T-cell (primary cell): ENCODE measurements at places on chromosomes 4 and X.

- no peak for DNase-seq
Measured at GRCh38 chr4:129355516-129355915, 259.6 kb downstream of the C4orf33 start.

GRCh38 chr4:20666012-20666860 is 34.0 kb upstream of the PACRGL start:
- DNase-seq: no peak

DNA sequence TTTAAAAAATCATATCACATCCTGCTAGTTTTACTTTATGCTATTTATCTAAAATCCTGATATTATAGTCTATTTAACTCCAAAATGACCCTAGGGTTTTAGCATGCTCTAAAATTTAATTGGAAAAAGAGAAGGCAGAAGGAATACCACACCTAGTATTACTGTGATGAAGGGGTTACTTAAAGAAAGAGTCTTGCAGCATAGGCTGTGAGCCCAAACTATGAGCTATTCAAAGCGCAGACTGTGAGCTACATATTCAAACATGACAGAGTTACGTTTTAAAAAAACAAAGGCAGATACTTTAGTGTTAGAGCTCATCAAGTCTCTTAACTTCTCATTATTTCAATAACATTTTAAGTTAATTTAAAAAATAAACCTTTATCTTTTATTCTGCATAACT is 247.7 kb upstream of the ETNPPL start:
- DNase-seq: no peak

DNA sequence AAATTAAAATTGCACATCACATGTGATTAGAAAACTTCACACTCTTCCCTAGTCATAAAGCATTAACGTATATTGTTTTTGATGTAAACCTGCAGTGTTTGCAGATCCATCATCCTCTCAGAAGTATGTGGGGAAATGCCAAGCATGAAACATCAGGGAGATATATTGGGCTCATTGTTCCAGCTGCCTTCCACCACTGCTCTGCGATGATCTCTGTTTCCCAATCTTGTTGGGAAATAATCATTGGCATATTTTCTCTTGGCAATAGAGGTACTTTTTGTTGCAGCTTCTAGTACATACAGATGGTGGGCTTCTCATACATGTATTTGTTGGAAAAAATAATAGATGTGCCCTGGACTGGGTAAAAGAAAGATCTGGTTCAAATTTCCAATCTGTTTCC is 466.3 kb upstream of the HS3ST1 start:
- no peak for DNase-seq

DNA sequence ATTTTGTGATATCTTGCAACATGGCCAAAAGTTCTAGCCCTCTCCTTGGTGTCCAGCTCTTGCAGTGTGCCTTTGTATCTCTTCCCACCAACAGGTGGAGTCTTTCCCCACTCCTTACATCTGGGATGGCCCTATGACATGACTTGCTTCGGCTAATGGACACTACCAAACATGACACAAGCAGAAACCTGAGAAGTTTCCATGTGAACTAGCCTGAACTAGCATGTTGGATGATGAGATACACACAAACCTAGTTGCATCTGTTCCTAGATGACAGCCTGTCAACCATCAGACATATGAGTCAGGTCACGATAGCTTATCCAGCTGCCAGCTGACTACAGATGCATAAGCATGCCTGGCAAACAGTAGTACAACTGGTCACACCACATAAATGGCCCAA is 207.5 kb upstream of the FTHL17 start:
- DNase-seq: no peak

- no peak for DNase-seq
Measured at GRCh38 chr4:80286451-80286850, 20.0 kb downstream of the FGF5 start.
